Gastroesophageal sphincter (tissue), 4 donors: ENCODE measurements at places on chromosomes 3 and 15. TPM values are rescaled to one million over a fixed set of nuclear protein-coding genes. Genes with fewer than 3 reads are reported as not detected.

DNA sequence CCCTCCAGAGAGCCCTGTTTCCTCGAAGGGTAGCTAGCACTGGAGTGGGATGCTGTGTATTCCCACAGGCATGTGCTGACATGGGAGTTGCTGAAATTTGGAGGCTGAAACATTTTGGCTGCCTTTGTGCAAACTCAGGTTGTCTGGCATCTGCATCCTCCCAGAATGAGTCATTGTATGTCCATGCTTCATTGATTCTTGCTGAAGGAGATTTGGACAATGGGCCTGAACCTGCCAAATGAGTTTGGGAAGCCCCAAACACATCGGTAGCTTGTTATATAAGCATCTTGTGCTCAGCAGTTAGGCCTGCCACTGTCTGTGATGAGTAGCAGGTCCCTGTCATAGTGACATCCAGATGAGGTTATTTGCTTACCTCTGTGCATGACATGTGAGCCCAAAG is 160.0 kb downstream of the IL5RA start:
- ATAC-seq, result no peak

- ATAC-seq, result no peak
These were observed 669.5 kb downstream of the SQOR start for GRCh38 chr15:46304321-46304720.

Gene FBXO40
- total RNA-seq, result not detected

DNA sequence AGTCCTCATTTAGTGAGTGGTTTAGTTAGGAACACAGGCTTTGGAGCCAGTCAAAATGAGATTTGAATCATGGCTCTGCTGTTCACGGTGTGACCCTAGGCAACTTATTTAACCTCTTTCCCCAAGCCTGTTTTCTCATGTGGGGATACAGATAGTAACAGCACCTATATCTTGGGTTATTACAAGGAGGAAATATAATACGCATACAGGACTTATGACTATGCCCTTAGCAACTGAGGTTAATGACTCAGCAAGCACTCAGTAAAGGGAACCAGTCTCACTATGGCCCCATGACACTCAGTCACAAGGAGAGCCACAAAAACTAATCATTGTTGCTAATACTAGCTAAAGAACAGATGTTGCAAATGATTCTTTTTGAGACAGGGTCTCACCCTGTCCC is 45.9 kb downstream of the SUMF1 start:
- no peak for ATAC-seq

DNA sequence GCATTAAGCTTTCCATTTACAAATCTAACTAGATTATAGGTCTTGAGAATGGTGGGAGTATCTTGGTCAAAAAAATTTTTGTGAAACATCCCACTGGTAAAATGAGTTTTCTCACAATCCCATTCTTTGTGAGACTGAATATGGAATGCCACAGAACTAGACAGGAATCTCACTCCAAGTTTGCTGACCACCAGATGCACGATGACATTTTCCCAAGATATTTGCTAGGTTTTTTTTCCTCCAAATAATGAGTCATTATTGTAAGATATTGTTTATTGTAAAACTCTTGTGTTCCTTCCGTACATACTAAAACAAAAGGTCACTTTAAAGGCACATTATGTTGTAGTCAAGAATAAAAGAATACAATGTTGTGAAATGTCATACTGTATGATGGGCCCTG is 53.9 kb downstream of the COPS2 start:
- ATAC-seq, result no peak

- no peak for ATAC-seq
These were observed 553.0 kb downstream of the NTRK3 start for GRCh38 chr15:87703327-87704111.

DNA sequence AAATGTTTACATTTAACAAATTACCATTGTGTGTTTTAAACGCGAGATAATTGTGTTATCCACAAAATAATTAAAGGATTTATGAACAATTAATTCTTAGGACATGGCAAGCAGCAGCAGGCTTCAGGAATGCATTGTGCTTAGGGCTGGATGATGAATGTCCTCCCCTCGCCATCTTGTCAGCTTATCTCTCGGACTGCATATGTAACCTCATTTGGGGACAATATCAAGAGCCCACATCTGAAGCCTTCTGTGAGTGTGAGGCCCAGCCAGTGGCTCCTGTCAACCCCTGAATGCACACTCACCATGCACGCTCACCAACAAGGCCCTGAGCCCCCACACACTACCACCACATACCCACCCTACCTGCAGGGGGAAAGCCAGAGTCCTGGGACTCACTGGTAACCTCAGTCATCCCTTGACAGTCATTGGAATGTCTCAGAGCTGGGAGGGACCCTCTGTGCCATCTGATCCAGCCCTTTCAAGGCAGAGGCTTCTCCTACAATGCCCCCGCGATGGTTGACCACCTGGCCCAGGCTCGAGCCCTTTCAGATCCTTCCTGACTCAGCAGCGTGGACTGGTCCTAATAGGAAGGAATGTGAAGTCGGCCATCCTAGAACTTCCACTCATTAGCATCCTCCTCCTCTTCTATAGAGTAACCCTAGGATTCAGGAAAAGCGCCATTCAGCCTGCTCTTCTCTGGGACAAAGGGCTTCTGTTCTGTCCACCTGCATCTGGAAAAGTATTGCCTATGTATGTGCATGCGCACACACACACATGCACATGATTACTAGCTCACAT is 38.2 kb downstream of the MRPL46 start:
- ATAC-seq, result no peak

Gene PAQR5
- total RNA-seq, result 0.27 TPM

DNA sequence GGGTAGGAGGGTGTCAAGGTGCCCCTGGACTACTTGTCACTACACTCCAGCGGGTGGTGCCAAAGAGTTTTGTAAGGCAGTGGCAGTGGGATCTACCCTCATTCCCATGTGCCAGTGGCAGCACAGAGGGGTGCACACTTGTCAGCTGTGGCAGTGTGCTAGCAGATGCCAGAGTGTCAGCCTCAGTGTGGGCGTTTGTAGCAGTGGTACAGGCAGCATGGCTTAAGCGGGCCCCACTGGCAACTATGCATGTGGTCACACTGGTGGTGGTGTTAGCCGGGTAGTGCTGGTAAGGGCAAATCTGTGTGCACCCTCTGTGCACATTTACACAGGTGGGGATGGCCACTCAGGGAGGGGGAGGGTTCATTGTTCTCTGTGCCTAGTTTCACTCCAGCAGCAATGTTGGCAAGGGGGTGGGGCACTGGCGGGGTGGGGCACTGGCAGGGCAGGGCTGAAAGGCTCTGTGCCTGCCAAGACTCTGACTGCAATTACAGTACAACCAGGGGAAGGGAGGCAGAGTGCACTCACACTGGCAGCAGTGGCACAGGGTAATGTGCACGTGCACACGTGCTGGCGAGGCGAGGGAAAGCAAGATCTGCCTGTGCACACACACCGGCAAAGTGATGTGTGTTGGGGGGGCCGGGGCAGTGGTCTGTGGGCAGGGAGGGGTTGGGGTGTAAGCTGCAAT is 31.8 kb downstream of the MYO9A start:
- ATAC-seq, result no peak

DNA sequence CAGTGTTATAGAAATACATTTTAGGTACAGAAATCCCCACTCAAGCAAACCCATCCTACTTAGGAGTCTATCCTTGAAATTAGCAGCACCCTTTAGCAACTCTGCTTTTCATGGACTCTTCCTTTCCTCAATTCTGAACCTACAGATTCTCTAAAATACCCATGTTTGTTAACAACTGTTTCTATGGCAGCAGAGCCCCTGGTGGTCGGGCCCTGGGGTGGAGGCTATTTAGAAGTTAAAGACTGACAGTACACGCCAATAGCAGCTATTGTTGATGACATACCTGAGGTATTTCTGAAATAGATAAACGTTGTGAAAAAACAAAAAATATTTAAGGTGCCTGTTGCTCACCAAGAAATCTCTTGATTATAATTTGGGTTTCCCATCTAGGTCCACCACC is 23.4 kb upstream of the NRG4 start:
- no peak for ATAC-seq

DNA sequence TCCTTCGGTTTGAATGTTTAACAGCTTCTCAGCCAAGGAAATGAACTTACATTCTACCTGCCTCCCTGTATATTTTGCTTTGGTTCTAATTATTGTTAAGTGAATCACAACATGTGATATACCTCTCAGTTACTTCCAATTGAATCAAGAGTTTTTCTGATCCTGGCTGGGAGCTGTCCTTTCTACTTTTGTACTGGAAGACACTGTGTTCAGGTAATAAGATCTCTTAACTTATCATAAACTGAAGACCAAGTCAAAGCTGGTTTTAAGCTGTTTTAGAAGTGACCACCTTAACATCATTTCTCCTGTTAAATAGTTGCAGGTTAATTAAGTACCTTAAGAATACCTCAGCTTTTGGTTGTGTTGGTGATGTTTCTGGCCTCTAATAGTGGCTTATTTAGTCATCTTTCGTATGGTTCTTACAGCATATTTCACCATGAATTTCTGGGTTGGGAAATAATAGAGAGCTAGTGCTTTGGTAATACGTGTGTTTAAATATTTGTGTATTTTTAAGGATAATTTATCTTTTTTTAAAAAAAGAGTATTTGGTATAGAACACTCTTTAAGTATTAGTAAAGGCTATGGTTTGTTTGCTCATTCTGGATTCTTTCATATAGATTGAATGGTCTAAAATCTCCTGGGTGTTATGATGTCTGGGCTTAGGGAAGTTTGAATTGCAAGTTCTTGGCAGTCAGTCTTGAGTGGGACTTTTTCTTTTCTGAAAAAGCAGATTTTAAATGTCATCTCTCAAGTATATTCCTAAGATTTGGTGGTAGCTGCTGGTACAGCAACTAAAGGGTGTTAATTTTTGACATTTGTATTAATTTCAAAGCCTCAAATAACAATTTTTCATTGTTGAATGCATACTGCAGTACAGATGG is 1.6 kb downstream of the RAB8B start:
- ATAC-seq, result no peak

DNA sequence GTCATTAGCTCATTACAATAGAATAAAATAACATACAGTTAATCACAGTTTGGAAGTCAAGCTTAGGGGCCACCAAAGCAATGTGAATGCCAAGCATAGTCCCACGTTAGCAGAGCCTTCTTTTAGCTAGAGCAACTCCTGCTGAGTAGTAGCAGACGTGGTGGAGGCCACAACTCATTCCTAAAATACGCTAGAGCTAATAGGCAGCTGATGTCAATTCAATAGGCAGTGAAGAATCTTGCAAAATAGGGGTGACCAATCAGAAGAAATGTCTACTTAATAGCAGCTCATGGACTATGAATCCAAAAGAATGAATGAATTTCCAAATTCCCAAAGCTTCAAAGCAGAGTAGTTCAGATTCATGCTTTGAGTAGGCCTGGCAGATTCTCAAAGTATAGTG is 292.9 kb upstream of the RORA start:
- ATAC-seq, result no peak

DNA sequence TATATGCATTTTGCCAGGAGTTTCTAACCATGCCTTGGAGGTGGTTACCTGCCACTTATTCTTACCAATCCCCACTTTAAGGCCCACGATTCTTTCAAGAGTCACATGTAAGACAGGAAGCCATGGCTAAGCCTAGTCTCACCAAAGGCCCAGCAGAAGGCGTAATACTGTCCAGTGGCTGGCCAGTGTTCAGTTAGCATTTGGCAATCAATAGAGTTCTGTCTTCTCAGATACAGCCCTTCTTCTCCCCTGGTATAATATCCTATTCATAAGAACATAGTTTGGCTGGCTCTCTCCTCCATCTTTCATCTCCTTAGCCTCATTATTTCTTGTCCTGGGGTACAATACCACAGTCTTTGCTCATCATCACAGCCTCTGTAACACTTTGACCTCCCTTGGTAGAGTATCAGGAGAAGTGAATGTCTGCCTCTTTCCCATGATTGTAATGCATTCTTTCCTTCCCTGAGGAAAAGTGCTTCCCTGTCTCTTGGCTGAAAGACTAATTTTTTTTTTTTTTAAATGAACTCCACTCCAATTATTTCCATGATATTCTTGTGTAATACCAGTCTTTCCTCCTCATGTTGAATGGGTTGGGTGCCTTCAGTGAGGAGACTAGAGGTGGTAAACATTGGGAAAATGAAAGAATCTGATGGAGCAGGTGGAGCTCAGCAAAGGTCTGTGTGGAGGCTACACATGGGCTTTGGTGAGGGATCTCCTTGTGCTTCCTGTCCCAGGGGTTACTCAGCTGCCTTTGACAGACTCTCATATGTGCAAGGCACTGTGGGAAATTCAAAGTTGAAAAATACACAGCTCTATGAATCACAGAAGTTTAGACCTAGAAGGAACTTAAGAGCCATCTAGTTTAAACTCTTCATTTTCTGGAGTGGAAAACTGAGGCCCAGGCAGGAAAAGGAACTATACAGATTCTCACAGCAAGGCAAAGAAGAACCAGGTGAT is 218.2 kb downstream of the P3H2 start:
- peak; percentile 19 for ATAC-seq

GRCh38 chr3:5644773-5645670 is 457.5 kb downstream of the EDEM1 start:
- ATAC-seq, result no peak
